ENCODE measurements at places on chromosomes 5 and 9.

GRCh38 chr9:16752601-16753000, 117.9 kb downstream of the BNC2 start:
- H3K36me3 ChIP-seq = no peaks in the 10 kb centered on the region
- no peak overlapping the region for H3K27ac ChIP-seq

- no peaks in the 10 kb centered on the region for H3K4me1 ChIP-seq
- H3K4me3 ChIP-seq = no peak overlapping the region
- no peak overlapping the region for H3K27ac ChIP-seq
- H3K36me3 ChIP-seq = no peaks in the 10 kb centered on the region
These were observed 49.3 kb downstream of the CTNND2 start for GRCh38 chr5:11854936-11855335.

DNA sequence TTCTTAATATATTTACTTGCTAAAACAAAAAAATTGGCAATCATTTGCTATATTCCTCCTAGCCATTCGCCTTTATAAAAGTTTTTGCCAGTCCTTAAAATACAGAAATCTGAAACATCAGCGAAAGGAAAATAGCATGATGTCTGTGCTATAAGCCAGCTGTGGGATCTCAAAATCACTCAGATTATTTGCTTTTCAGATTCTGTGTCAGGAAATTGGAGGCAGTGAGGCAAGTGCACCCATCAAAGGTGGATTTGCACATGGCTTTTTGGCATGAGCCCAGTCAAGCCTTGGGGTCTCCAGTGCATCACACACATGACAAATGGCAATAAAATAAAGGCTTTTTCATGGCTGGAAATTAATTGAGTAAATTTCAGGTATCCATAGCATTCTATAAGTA, 196.8 kb upstream of the DAPK1 start:
- H3K27me3 ChIP-seq = peaks cover 45% of the 10 kb centered on the region
- no peaks in the 10 kb centered on the region for H3K4me1 ChIP-seq
- no peak for DNase-seq
- H3K27ac ChIP-seq = no peak overlapping the region
- no peak overlapping the region for H3K4me3 ChIP-seq

DNA sequence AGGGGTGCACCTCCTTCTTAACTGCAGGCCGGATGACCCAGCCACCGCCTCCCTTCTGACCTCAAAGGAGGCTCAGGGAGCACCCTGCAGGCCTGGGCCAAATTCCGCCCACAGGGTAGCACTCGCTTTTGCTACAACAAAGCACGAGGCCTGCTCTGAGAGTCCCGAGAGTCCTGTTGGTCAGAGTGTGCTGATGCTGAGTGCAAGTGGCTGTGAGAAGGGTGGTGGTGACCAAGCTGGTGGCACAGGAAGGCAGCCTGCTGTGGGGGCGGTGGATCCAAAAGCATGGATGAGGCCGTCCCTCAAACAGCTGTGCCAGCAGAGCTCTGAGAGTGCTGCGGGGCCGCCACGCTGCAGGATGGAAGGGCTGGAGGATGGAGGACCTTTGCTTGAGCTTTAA, 101.8 kb downstream of the AK8 start:
- no peak overlapping the region for H3K27ac ChIP-seq
- H3K36me3 ChIP-seq = peaks cover 2% of the 10 kb centered on the region
- DNase-seq = no peak
- H3K27me3 ChIP-seq = peaks cover 36% of the 10 kb centered on the region
- H3K4me3 ChIP-seq = no peak overlapping the region
- peaks cover 6% of the 10 kb centered on the region for H3K4me1 ChIP-seq

DNA sequence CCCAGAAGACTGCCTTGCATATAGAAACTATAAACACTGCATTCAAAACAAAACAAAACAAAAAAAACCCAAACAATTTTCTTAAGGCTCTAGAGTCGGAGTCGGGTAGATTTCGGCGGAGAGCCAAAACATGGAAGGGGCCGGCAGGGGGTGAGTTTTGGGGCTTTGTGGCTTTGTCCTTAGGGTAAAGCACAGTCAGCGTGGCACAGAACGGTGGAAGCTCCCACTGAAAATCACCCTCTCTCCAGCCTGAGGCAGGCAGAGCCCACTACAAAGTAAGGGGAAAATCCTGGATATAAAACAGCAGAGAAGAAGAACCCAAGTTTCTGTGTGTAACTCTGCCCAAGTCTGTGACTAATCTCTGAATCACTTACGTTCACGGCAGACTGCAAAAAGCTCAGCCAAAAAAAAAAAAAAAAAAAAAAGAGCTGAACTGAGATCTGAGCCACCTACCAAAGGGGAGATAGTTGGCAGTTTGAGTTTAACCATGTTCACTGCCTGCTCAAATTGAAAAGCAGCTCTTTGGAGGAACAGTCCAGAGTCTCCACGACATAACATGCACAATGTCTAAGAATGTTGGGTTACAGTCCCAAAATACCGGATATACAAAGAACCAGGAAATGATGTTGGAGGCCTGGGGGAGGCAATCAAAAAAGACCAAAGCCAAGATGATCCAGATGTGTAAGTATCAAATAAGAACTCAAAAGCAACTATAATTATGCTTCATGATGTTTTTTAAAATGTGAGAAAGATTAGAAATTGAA, 26.6 kb upstream of the OR2K2 start:
- no peak overlapping the region for H3K27ac ChIP-seq
- no peak for DNase-seq
- H3K4me3 ChIP-seq = no peak overlapping the region
- no peaks in the 10 kb centered on the region for H3K27me3 ChIP-seq

GRCh38 chr5:170562166-170562874, 58.5 kb downstream of the KCNIP1 start:
- H3K36me3 ChIP-seq = no peaks in the 10 kb centered on the region
- H3K27ac ChIP-seq = no peak overlapping the region
- H3K4me3 ChIP-seq = no peak overlapping the region
- DNase-seq = no peak

DNA sequence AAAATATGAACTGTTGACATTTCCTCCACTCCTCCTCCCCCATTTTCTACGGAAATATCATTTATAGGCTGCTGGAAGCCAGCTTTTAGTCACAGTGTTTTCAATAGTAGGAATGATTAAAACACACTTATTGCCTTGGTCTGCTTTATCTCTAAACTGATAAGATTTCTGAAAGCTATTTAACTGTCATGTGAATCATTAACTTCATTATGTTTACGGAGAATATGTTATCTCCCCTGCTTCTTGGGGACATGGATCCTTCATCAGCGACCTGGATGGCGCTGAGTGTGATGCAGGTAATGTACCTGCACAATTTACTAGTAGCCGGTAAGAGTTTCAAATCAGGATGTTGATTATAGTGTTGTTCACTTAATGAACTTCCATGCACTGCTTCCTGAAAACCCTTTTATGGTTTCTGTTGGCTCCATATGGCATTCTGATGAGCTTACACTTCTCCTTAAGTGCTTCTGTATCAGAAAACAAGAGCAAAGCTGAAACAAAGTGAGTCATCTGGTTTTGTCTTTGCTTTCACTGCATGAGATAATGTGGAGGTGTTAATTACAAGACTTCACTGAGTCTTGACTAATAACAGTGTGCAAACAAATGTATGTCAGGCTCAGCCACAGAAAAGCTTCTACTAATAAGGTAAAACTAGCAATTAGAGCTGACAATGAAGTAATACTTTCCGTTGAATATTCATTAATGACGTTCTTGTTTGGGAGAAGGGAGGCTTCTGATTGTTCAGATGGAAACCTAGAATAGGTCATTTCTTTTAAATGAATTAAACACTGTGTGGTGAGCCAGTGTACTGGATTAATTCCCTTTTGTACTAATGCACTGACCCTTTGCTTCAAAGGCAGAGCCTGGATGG, 162.4 kb upstream of the ZNF608 start:
- no peak overlapping the region for H3K4me3 ChIP-seq
- no peak for DNase-seq
- no peak overlapping the region for H3K27ac ChIP-seq
- no peaks in the 10 kb centered on the region for H3K27me3 ChIP-seq

GRCh38 chr9:87842878-87843585, 39.6 kb upstream of the SPATA31E1 start:
- H3K27ac ChIP-seq = no peak overlapping the region
- DNase-seq = no peak
- H3K27me3 ChIP-seq = peaks cover 20% of the 10 kb centered on the region
- H3K4me1 ChIP-seq = no peaks in the 10 kb centered on the region

- peaks cover 7% of the 10 kb centered on the region for H3K4me1 ChIP-seq
- H3K27me3 ChIP-seq = peaks cover 16% of the 10 kb centered on the region
- peak overlapping the region; percentile 17 for H3K27ac ChIP-seq
- H3K36me3 ChIP-seq = peaks cover 4% of the 10 kb centered on the region
- peak overlapping the region; percentile 74 for H3K4me3 ChIP-seq
- no peak for DNase-seq
These were observed 1.4 kb downstream of the RALGPS1 start for GRCh38 chr9:126915846-126916543.

- DNase-seq = no peak
- H3K27ac ChIP-seq = no peak overlapping the region
These were observed 185.9 kb downstream of the AP3B1 start for GRCh38 chr5:78108564-78108963.

DNA sequence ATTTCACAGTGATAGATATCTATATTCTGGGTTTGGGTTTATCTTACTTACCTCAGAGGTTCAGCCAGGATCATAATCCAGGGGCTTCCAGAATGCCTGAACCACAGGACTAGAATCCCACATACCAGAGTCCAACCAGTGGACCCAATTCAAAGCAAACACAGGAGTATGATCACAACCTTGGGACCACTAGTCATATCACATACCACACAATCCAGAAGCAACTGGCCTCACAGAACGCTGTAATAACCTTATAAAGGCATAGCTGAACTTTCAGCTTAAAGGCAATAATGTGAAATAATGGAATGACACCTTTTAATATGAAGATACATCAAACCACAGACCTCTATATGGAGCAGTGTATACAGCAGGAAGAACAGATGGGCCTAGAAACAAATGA, 25.3 kb downstream of the RAPGEF6 start:
- DNase-seq = no peak
- peaks cover 62% of the 10 kb centered on the region for H3K4me1 ChIP-seq
- H3K27ac ChIP-seq = peak overlapping the region; percentile 89
- H3K27me3 ChIP-seq = no peaks in the 10 kb centered on the region
- peaks cover 5% of the 10 kb centered on the region for H3K36me3 ChIP-seq

Data from effector memory CD8-positive, alpha-beta T cell (primary cell).